ENCODE measurements at places on chromosomes 5 and 9. TPM values are rescaled to one million over a fixed set of nuclear protein-coding genes. Genes with fewer than 3 reads are reported as not detected.

GRCh38 chr9:124880501-124880900 is 18.6 kb downstream of the ARPC5L start:
- DNase-seq, result no peak

DNA sequence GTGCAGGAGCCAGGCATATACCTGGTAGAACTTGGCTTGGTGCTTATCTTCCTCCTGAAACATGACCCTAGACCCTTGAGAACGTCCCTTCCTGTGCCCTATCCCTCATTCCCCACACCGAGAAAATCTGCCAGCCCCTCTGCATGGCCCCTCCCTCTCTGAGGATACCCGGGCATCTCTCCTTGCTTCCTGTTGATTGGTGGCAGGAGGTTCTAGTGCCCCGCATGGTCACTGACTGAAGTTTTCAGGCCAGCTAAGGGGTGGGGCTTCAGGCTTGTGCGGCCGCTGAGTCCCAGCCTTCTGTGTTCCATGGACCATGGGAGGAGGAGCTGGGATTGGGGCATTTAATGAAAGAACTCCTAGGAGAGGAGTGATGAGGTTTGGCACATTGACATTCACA is 22.8 kb downstream of the IGIP start:
- no peak for DNase-seq

- no peak for DNase-seq
Measured at GRCh38 chr9:93237540-93237939, 53.6 kb downstream of the WNK2 start.

DNA sequence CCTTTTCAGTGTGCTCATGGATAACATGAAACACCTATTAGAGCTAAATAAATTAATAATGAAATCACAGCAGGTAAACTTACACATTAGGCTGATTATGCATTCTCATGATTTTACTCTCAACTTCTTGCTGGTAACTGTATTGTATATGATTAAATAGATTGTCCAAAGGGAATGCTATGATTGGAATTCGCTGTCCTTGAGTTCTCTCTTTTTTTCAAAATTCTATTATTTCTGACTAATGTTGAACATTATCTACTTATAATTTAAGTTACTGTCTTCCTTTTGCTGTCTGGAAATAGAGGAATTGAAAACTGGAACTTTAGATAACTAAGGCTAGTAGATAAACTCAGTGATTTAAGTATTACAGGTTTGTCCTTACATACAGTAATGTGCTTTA is 13.1 kb downstream of the CENPH start:
- no peak for DNase-seq

DNA sequence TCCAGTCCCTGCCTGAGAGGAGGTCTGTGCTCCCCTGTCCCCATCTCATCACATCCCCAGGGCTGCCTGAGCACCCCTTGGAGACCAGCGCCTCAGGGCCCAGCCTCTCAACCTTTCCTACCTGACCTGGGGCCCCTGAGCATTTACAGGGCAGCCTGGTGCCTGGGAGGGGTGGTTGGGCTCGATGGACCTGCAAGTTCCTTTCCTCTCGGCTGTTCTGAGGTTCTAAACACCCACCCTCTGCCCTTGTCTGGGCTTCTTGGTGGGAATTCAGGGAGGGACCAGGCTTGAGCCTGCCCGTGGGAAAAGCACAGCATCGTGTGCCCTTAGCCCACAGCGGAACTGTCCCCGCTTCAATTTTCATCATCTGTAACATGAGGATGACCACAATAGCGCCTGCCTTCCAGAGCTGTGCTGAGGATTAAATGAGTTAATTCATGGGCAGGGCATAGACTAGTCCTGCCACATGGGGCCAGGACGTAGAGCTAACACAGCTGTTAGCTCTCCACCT is 91.0 kb upstream of the SH3PXD2B start:
- DNase-seq, result no peak

GRCh38 chr9:70413799-70414775 is at the start of gene KLF9:
Gene KLF9 (minus strand): TSS chr9:70414657. CDS start chr9:70413363, 1,294 bp downstream.
- peak; percentile 95 for DNase-seq

The PLAC8L1 gene
- not detected for total RNA-seq

Measured in mucosa of gallbladder (tissue), 1 donor.